ENCODE measurements at places on chromosomes 6 and 20.

- DNase-seq, result no peak
These were observed 41.7 kb downstream of the CNKSR3 start for GRCh38 chr6:154468760-154469159.

DNA sequence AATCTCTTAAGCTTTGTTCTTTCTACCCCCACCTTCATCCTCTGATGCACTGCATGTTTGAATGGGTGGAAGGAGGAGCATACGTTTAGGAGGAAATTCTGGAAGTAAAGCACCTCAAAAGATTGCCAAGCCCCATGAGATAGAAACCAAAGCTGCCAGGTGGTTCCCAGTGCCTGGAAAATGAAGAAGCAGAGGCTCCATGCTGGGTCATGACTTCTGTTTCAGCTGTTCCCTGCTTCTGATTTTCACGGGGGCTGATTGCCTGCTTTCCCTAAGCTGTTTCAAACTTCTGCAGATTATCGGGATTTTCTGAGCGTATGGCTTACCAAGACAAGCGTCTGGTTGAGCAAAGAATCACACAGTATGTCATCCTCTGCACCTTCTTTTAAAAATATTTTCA lies 87.5 kb upstream of the SYNDIG1 start:
- no peak for DNase-seq

DNA sequence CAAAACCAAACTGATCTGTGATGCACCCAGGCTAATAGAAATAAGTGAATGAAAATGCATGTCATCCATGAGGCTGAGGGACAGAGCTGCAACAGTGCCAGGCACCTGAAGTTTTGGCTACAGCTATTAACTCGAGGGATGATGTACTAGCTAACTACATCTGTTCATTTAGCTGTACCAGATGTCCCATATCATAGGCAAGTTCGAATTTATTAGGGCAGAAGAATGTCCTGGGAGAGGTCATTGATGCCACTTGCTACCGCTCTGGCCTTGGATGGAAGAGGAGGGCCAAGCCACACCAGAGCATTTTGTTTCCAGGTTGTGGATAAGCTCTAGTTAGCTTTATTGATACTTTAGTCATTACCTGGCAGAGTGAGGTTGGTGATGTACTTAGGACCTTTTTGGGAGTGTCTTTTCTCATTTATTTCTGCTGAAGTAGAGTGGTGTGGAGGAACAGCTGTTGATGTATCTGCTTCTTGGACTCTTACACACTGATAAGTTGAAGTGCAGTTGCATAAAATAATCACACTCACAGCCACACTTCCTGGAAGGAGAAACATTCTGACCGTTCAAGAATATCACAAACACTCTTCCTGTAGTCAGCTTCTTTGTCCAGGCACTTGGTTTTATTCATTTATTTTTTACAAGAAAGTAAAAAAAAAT lies 8.2 kb downstream of the ZFAND3 start:
- no peak for DNase-seq

DNA sequence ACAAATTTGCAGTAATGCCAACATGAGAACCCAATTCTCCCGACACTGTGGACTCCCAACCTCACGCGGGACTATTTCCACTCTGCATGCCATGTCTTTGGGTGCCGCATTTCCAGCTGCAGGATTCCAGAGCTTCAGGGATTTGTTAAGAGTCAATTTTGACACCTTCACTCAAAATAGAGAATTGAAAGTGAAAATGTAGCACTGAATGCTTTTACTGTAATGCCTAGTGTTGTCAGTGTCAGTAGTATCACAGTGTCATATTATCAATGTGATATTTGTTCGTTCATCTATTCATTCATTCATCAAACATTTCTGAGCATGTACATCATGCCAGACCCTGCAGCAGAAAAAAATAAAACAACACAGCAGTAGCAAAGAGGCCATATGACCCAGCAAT lies 13.4 kb upstream of the FAM50B start:
- no peak for DNase-seq

DNA sequence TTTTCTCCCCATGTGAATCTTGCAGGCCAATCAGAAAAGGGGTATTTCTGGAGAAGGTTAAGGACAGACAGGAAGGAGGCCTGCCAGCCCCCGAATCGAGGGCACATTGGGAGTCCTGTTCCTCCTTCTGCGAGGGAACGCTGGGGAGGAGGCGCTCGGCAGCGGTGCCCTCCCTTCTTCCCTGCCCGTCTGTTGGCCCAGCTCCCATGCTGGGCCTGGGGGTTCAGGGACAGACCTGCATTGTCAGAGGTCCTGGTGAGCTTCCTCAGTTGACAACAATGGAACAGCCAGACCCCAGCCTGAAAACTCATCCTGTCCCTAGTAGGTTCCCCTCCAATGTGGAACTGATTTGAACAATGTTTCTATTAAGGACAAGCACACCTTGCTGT lies 15.1 kb upstream of the SYNJ2 start:
- no peak for DNase-seq

GRCh38 chr6:125927761-125928160 lies 28.8 kb upstream of the HINT3 start:
- DNase-seq, result no peak

DNA sequence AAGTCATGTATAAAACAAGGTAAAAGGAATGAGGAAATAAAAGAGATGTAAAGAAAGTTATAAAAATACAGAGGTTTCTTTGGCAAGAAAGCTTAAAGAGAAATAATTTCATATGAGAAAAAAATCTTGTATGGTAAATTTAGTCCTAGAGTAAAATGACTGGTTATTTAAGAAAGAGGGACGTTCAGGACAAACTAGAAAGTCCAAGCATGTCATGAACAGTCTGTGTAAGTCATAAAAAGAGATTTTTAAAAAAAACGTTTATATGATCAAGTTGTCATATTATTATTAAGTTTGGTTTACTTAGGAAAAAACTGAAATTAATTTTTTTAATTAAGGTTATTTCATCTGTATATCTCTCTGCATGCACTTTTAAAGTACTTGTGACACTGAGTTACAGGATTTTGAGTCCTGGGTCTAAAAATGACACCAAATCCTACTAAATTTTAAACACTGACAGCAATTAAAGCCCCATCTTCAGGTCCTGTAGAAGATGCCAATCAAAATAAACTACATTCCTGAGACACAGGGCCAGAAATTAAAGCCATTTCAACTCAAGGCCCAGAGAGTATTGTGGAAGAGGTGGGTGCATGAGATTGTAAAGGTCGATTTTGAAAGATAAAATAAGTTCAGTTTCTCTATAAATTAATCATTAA lies 62.4 kb downstream of the AGPAT4 start:
- DNase-seq, result no peak

DNA sequence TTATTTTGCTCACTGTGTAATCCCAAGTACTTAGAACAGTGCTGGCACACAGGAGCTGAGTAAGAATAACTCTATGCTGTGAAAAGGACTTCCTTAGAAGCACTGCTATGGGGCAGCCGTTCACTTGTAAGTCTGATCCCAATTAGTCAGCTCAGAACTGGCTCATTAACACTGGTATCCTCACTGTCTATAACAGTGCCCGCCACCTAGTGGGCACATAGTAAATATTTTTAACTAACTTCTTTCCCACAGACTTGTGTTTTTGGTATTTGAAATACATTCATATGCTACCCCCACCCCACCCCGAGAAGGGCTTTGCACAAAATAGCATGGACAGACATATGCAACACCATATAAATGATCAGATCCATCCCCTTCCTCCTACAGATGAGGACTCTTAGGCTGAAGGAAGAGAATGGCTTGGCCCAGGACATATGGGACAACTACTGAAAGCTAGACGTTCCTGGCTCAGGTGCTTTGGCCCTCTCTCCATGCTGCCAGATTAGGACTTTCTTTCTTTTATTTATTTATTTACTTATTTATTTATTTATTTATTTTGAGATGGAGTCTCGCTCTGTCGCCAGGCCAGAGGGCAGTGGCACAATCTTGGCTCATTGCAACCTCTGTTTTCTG lies 47.1 kb downstream of the DST start:
- peak; percentile 54 for DNase-seq

GRCh38 chr20:5146871-5147592 lies 20.2 kb downstream of the CDS2 start:
- DNase-seq, result no peak

GRCh38 chr6:13803581-13803980 lies 10.8 kb downstream of the MCUR1 start:
- DNase-seq, result no peak

DNA sequence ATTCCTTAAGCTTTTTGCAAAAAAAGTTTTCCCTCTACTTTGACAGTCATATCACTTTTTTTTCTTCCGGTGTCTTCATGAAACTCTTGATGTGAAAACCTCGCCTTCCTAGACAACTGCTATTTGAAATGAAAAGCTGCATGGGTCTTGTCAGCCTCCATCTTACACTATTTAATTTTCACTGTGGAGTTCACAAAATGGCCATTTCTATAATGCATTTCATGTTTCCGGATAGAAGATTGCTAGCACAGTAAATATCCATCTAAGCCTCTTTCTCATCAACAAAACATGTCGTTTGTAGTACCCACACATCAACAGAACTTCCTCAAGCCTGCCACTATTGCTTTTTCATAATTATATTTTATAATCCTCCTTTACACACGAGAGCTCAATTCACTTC lies 204.9 kb upstream of the ID4 start:
- DNase-seq, result no peak

GRCh38 chr6:14968056-14968637 lies 277.7 kb upstream of the JARID2 start:
- DNase-seq, result no peak

DNA sequence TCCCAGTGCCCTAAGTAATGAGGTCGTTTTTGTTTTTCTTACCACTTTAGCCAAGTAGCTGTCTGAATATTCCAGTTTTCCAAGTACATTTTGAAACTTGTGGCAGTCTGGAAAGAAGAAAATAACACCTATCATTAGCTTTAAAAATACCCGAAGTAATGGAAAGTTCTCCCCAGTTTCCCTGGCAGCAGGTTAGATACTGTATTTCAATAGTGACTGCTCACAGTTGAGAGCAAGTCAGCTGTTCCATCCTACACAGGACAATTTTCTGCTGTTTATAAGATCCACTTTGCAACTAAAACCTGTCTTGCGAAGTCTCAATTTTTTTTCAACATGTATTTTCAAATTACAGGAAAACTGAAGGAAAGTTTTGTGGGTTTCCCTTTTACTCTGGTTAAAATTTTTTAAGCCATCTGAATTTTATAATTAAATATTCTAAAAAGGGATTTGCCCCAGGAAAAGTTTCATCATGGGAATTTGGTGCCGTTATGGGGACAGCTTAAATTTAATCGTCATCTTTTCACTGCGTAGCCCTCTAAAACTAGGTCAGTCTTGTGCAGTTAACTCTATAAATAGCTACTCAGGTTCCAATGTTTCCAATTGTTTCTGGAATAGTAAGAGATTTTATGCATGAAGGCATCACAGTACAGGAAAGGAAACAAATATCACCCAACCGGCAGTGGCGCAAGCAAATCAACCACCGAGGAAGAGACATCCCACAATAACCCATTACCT lies 96.9 kb downstream of the MBOAT1 start:
- no peak for DNase-seq

GRCh38 chr6:95280686-95281273 lies 296.6 kb upstream of the MANEA start:
- DNase-seq, result peak; percentile 4

GRCh38 chr6:167748458-167749379 lies 78.0 kb upstream of the AFDN start:
- no peak for DNase-seq

GRCh38 chr20:46915575-46916257 lies 21.1 kb downstream of the EYA2 start:
- DNase-seq, result peak; percentile 34

GRCh38 chr6:143772116-143773086 lies 70.7 kb upstream of the LTV1 start:
- DNase-seq, result peak; percentile 50

GRCh38 chr20:20063941-20064702 lies 11.8 kb downstream of the CFAP61 start:
- DNase-seq, result no peak

GRCh38 chr6:69835414-69836179 lies 30.8 kb upstream of the COL19A1 start:
- DNase-seq, result peak; percentile 53

DNA sequence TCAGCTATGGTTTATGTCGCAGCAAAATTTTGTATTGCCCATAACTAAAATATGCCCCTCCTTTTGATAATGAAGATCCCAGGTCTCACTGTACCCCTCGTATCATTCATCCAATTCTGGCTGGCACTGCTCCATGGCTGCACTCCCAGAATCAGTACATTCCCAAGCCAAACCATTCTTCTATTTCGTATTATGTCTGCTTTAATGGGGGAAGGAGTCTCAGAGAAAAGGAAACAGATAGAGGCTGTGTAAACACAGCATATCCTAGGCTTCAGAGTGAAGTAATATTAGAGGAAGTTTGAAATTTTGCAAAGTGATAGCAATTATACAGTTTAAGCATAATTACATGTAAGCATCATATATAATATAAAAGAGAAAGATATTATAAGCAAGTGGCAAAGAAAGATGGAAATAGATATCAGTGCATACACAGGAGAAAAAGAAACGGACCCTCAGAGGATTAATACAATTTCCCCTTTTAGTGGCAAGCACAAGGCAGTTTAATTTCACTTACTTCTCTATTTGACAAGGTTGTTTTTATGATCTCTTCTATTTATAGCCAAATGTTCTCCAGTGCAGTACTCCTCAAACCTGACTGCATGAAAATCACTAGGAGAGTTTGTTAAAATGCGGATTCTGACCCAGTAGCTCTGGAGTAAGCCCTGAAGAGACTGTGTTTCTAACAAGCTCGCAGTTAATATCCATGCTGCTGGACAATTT lies 56.5 kb upstream of the TENT5A start:
- no peak for DNase-seq

DNA sequence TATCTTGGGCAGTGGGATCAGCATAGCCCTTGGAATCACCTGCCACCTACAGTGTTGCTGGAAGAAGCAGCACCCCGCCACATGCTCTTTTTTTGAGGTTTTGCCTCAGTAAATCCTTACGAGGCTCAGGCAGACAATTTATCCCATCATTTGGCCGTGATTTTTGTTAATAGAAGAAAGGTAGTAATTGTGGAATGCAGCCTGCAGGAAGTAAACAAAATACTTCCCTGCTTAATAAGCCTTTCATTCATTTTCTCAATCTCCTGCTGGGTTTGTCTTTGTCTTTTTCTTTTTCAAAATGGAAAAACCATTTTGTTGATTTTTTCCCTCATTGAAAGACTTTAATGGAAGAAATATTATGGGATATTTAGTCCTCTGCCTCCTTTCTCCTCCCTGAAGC lies 93.7 kb upstream of the CD83 start:
- no peak for DNase-seq

DNA sequence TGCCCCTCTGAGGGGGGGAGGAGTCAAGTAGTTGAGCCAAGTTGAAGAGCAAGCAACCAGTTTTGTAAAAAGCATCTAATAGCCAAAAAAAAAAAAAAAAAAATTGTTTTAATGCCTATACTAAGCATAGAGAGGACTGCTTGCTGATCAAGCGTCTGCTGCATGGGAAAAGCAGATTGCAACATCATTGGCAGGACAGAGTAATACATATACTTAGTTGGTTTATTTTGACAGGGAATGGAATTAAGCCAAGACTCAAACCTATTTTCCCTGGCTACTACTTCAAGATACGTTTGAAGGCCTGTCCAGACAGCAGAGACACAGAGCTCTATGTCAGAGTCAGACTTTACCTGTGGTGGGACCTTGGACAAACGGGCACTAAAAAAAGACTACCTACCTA lies 120.5 kb downstream of the RTN4IP1 start:
- no peak for DNase-seq

GRCh38 chr6:144449911-144450597 lies 164.9 kb downstream of the UTRN start:
- no peak for DNase-seq

GRCh38 chr6:36570264-36570663 lies 23.0 kb upstream of the STK38 start:
- DNase-seq, result no peak
